ENCODE measurements at places on chromosomes 5 and 9.

DNA sequence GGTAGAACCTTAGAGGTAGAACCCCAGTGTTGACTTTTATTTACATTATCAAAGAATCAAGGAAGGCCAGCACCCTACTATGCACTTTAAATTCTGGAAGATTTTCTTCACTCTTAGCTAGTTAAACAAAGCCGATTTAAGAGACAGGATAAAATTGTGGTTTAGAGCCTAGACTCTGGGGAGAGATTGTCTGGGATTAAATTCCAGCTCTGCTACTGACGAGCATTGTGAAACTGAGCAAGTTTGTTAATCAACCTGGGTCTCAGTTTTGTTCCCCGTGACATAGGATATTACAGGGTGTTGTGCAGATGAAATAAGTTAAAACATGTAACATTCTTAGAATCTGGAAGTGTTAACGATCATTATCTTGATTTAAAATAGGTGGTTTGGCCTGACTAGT lies 83.5 kb downstream of the FEM1C start:
- DNase-seq: no peak

DNA sequence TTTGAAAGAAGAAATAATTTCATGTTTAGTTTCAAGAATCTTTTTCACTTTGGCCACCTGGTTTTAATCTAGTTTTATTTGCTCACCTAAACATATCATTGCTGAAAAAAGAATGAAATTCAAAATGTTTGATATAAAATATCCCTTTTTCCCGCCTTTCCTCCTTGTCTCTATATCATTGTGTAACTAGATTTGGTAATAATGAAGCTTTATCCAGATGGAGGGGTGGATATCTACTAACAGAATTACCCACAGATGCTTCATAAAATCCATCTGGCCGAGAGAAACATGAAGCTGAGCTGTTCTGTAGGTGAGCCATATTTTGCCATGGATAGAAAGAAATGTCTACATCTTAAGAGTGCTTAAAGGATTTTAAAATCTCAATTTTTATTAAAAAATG lies 214.7 kb downstream of the ICE1 start:
- no peak for DNase-seq

GRCh38 chr9:133155156-133155555 lies 8.6 kb downstream of the GBGT1 start:
- no peak for DNase-seq

DNA sequence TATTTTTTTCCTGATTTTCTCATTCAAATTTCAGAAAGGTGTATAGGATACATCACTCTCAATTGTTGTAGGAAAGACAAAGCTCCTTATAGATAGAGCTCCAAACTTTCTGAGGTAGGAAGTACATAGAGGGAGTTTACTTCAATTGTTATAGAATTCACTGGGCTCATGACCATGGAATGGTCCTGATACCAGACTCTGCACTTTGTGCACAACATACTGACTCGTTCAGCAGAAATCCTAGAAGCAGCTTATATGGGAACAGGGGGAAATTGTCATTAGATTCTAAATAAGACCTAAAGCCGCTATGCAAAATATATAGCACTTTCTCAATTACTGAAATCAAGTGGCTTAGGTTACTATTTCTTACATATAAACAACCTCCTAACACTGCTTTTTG lies 240.5 kb upstream of the TUSC1 start:
- DNase-seq: no peak

DNA sequence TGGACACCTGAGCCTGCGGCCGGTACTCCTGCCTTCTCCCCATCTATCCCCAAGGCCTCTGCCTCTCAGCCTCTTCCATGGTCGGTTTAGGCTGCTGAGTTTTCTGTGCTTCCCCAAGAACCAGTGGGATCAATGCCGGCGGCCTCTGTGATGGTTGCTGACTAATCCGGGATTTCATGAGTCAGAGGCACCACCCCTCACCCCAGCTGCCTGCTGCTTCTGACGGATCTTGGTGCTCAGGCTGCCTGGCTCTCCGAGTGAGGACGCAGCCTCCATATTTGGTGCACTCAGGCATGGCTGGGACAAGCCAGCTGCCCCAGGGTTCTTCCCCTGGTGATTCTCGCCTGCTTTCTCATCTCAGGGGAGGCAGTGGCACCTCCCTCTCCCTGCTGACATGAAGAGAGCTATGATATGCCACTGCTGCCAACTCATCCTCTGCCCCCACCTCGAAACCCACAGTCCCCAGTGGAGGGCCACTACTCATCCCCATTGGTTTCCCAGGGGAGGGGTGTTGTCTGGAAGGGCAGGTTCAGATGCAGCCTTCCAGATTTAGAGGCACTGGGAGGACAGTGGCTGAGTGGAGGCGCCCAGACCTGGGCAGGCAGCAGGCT lies 3.3 kb upstream of the MAN1B1 start:
- peak; percentile 65 for DNase-seq

Measured in glomerular endothelial cell (primary cell).